ENCODE measurements at places on chromosomes 3 and 15.

- no peak for DNase-seq
Measured at GRCh38 chr3:175807175-175807574, 948.0 kb downstream of the NAALADL2 start.

DNA sequence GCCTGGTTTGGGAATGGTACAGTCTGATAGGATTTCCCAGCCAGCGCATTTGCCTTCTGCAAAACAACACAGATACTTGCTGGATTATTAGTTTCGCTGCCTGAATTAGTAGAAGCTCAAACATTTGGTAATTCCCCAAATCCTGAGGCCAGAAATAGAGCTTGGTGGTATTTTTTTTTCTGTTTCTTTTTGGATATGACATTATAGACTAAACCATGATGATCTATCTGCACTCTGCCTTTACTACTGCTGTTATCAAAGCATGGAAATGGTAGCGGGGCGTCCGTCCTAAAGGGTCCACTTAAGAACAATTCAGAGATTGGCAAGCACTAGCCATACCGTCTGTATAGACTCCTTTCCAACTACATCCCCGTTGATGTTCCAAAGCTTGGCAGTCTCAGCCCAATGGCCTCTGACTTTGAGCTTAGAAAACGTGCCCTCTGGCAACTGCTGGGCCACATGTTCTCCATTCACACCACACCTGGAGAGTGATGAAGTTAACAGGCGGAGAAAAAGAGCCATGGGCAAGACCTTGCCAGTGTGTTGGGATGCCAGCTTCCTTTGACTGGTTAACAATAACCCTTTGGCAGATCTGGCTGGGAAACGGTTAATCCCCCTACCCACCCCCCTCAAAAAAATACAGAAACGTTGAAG is 241.0 kb upstream of the NR2F2 start:
- DNase-seq, result no peak

DNA sequence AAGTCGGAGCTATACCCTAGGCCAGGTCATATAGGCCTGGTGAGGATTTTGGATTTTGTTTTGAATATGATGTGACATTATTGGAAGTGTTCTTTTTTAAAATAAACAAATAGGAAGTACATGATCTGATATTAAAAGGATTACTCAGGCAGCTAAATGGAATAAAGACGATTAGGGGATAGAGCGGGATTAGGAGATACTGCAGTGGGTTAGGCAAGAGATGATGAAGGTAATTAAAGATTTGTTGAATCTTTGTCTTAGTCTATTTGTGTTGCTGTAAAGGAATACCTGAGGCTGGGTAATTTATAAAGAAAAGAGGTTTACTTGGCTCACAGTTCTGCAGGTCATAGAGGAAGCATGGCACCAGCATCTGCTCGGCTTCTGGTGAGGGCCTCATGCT is 21.3 kb downstream of the KIF15 start:
- DNase-seq, result no peak

DNA sequence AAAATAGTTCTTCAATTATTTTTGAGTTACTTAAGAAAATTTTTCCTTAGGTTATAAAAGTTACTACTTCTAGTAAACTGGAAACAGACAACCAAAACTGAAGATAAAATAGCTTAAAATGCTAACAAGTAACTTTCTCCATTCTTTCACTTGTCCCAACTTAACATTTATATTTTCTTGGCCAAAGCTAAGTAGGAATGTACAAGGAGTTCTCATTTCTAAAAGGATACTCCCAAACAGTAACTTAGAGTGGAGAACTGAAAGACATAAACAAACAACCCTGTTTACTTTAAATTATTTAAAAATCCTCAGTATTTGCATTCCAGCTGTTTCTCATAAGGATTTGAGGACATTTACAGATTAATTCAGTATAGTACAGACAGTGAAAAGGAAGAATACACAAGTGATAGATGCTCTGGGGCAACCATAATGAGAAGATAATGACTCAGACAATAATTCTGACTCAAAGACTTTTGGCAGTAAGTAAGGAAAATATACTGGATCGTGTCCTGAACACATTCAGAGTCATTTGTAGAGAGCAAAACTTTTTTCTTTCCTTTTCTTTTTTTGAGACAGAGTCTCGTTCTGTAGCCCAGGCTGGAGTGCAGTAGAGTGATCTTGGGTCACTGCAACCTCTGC is 29.2 kb upstream of the ANXA2 start:
- no peak for DNase-seq

DNA sequence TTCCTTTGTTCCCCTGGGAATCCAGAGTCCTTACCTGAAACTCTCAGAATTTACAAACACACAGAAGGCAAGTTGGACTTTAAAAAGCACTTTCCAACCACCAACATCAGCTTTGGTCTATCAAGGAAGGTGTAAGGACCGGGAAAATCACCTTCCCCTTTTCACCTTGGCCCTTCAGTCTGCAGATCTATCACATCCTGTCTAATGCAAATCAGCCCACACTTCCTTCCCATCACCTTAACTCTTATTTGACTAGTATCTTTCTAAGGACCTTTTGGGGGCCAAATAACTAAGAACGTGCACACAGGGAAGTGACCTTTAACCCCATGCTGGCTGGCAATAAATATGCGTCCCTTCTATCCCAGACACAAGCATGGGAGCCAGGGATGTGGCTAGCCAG is 320.6 kb downstream of the ARRDC4 start:
- DNase-seq, result no peak

- no peak for DNase-seq
Measured at GRCh38 chr3:86991840-86992435, 989 bp upstream of the VGLL3 start.
